ENCODE measurements at places on chromosomes 4 and X. TPM values are rescaled to one million over a fixed set of nuclear protein-coding genes. Genes with fewer than 3 reads are reported as not detected.

DNA sequence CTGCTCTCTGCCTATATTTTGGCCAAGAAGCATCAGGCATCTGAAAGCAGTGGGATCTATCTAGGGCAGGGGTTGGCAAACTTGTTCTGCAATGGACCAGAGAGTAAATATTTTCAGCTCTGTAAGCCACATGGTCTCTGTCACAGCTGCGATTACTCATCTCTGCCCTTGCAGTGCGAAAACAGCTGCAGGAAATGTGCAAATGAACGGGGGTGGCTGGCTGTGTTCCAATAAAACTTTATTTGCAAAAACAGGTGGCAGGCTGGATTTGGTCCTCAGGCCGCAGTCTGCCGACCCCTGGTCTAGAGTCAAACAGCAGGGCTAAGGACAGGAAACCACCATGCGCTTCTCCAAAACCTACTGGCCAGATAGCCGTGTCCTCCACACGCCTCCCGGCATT lies 48.6 kb downstream of the ACOX3 start:
- DNase-seq = no peak

DNA sequence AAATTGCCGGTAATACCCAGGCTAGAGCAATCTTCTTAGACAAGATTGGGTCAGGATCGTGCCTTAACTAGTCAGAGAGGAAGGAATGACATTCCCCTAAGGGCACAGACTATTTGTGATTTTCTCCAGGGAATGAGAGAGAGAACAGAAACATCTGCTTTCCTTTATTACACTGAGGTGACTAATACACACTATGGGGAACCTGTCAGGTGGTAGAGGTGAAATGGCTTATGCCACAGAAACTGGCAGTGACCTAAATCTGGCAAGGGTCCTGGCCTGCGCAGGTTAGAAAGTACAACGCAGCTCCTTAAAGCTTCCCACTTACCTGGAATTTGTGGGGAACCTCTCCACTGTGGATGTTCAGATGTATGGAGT lies 16.6 kb upstream of the HPGD start:
- no peak for DNase-seq

DNA sequence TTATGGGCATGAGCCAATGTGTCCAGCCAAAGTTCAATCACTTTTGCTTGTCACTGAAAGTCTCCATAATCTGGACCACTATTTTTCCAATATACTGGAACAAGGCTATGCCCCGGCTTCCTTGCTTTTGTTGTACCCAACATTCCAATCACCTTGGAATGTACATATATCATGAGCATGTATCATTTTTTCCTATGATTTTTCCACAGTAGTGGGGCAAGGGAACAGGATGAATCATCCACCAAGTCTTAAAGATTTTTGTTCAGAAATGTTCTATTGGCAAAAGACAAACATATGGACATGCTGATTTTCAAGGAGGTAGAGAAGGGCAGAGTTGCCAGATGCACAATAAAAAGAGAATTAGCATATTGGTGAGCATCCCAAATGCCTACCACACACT lies 548.1 kb upstream of the INTU start:
- DNase-seq = no peak

DNA sequence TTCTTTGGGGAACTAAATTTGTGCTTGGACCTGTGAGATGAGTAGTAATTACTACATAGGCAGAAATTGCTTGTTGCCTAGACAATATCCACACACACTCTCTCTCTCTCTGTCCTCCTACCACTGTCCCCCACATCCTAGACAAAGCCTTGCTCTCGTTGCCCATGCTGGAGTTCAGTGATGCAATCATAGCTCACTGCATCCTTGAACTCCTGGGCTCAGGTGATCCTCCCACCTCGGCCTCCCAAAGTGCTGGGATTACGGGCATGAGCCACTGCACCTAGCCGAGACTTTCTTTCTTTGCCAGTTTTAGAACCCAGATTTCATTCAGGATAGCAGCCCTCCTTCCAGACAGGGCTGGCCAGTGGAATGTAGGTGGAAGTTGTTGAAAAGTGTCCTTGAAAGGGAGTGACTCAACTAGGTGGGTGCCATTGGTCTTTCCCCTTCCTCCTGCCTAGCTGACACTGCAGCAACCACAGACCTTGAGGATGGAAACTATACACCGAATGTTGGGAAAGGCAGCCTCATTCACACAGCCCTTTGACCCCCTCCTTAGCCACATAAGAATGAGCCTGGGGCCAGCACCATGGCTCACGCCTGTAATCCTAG lies 16.8 kb upstream of the LAP3 start:
- DNase-seq = no peak

- DNase-seq = no peak
Measured at GRCh38 chr4:74032064-74032463, 6.4 kb downstream of the CXCL3 start.

DNA sequence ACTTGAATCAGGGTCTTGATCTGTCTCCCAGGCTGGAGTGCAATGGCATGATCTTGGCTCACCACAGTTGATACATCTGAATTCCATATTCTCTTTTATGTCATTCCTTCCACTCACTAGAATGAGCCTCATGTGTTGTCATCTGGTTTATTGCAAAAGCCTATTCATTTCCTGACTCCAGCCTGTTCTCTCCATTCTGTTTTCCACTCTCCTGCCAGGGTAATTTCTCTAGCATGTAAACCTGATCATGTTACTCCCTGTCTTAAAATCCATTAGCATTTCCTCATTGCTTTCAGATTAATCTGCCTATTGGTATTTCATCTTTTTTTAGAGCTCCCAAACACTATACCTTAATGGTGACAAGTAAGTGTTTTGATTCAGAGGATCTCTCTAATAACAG lies 4.3 kb upstream of the DDX60L start:
- no peak for DNase-seq

DNA sequence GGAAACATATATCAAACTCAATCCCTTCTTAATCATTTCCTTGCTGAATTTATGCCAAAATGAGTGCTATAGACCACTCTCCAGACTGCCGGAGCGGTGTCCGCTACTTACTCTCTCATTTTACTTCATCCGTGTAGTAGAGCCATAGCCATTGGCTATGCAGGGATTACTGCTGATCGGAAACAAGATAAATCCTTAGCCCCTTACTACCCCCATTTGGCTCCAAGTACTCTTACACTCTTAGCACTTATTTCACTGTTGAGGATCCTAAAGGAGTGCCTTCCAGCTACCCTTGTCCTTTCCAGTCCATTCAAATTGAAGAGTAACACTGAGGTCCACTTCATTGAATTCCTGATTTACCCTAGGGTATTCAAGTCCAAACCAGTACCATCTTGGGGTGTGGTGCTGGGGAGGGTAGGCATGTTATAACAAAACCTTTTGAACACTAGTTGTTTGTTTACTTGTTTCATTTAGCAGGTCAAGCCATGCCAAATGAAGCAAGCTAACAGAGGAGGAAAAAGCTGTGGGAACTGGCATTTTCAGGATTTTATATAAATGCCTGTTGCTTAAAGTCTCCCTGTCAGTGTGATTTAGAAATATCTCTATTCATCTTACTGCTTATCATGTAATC lies 715.1 kb downstream of the FSTL5 start:
- DNase-seq = no peak

GRCh38 chr4:14309431-14309830 lies 681.9 kb upstream of the BOD1L1 start:
- no peak for DNase-seq

DNA sequence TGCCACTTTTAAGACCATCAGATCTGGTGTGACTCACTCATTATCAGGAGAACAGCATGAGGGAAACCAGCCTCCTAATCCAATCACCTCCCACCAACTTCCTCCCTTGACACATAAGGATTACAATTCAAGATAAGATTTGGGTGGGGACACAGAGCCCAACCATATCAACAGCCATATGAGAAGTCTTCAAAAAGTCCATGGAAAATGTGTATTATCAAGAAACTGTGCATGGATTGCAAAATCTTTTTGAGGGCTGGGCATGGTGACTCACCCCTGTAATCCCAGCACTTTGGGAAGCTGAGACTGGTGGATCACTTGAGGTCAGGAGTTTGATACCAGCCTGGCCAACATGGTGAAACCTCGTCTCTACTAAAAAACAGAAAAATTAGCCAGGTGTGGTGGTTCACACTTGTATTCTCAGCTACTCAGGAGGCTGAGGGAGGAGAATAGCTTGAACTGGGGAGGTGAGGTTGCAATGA lies 17.8 kb upstream of the RPL39 start:
- DNase-seq = no peak

DNA sequence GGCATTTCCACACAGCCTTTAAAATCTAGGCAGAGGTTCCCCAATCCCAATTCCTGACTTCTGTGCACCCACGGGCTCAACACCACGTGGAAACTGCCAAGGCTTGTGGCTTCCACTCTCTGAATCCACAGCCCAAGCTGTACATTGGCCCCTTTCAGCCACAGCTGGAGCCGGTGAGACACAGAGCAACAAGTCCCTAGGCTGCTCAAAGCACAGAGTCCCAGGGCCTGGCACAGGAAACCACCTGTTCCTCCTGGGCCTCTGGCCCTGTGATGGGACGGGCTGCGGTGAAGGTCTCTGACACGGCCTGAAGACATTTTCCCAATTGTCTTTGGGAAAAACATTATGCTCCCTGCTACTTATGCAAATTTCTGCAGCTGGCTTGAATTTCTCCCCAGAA lies 500.0 kb downstream of the FSTL5 start:
- DNase-seq = no peak

- no peak for DNase-seq
Measured at GRCh38 chrX:123788744-123789143, 55.9 kb upstream of the THOC2 start.

Gene RGN
- total RNA-seq = not detected

Gene SULT1B1
- 1.1 TPM for total RNA-seq

Gene ADH7
- not detected for total RNA-seq

Gene FRG2
- total RNA-seq = not detected

Gene KIAA1210
- not detected for total RNA-seq
